ENCODE measurements at places on chromosomes 5 and 9.
A peak's percentile ranks its signal among the peaks of the same experiment; 100 is the strongest.

- no peak for DNase-seq
These were observed 1.1 kb downstream of the EPB41L4B start for GRCh38 chr9:109319626-109320241.

- peak; percentile 71 for DNase-seq
These were observed 1.9 kb upstream of the FST start for GRCh38 chr5:53478411-53479044.

DNA sequence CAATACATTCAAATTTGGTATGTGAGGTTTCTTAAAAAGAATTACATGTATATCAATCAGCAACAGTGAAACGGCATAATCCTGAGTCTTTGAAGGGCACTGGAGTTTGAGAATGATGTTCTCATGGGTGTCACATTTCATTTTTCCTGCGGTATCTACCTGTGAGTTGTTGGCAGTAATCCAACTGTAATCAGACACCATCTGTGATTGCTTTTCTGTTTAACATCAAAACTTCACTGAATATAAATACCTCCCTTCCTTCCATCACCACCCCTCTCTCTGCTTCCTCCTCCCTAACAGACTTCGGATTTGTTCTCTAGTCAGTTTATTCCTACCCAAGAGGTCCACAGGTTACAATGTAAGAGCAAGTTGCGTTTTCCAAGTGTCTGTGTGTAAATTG lies 275.2 kb upstream of the PCSK5 start:
- DNase-seq = no peak

GRCh38 chr5:165188556-165189175 lies 1683.2 kb downstream of the MAT2B start:
- DNase-seq = no peak

GRCh38 chr9:12954441-12954840 lies 179.6 kb downstream of the LURAP1L start:
- DNase-seq = no peak

- no peak for DNase-seq
These were observed 866.4 kb upstream of the C9orf72 start for GRCh38 chr9:28439688-28440087.

DNA sequence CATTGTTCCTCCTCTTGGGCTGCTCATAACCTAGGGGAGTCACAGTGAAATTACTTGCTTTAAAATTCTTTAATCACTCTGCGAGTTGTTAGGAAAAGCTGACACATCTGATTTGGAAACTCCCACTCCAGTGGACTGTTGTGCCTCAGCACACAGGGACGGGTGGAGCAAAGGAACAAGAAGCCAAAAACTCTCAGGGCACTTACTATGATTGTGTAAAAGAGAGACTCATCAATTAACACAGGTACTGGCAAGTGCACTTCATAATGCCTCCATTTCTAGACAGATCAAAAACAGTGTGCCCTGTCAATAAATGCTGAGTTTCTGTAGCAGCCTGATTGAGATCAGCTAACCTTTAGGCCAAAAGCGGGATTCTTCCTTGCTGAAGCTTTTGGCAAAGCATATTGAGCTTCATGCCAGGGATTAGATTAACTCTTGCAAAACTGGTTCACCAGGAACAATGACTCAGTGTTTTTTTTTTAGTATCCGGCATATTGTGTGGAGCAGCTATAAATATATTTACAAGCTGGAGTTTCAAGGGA lies 55.9 kb downstream of the TMC1 start:
- peak; percentile 88 for DNase-seq

- DNase-seq = no peak
These were observed 87.1 kb upstream of the PPP1R26 start for GRCh38 chr9:135392511-135392910.

DNA sequence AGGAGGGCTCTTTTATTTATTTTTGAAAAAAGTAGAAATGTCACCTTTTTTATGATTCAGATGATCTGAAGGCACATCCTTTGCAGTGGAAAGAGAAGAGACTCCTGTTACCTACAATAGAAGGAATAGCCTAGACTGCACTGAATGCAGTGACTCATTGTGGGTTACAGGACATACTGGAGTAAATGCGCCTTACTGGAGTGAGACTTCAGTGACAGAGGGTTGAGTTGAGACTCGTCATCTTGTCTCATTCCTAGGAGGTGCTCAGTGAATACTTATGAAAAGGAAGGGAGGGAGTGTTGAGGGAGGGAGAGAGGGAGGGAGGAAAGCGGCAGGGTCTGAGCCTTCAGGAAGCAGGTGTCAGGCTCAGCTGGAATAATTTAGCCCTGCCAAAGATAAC lies 25.2 kb downstream of the ANKRA2 start:
- peak; percentile 61 for DNase-seq

- DNase-seq = peak; percentile 88
These were observed 167.9 kb downstream of the AUH start for GRCh38 chr9:91193658-91194391.

DNA sequence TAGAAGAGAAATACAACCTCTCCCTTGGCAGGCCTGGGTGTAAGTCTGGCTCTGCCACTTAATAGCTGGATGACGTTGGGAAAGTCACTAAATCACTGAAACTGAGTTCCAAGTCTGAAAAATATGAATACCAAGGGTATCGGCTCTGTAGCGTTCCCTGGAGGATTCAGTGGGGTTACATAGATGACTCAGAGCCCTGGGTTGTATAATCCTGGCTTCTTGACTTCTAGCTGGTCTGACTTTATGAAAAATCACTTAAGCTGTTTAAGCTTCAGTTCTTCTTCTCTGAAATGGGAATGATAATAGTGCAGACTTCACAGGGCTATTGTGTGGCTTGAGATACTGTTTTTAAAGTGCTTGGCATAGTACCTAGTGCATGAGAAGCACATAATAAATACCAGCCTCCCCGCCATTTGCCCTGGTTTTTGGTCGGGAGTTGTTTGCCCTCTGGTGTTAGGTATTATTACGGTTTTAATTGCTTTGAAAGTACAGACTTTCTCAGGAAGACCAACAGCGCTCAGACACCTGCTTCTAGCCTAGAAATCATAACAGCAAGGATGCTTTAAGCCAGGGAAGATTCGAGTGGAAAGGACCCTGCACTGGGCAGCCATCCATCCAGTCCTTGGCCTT lies 43.0 kb downstream of the CYFIP2 start:
- peak; percentile 64 for DNase-seq

- peak; percentile 14 for DNase-seq
These were observed 548 bp downstream of the CEP120 start for GRCh38 chr5:123422433-123423277.

- DNase-seq = peak; percentile 46
These were observed 21.0 kb upstream of the CDKN2B start for GRCh38 chr9:22030101-22030598.

DNA sequence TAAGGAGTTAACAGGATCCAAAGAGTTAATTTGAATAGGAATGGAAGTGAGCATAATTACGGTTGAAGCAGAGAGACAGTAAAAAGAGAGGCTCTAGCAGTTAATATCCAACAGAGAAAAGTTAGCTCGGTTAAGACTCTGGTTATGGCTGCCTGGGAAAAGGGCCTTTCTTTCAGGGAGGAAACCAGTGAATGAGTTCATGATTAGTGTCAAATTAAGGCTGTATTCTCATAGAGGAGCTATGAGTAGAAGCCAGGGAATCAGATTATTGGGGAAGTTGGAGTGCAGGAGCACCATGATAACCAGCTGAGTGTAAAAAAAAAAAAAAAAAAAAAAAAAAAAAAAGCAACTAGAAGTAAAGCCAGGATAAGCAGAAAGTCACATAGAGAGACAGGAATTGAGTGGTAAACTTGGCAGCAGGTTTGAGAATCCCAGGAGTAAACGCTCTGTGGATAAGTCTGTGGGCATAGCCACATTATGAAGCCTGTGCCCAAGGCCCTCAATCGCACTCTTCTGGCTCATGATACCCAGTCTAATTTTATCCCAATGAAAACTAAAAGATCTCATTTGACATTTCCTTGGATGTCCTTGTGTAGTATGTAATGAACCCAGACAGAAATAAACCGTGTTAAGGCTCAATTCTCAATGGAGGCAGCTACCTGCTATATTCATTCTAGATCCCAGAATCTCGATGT lies 372.6 kb upstream of the MPDZ start:
- no peak for DNase-seq

- DNase-seq = peak; percentile 17
These were observed 1.6 kb upstream of the OXCT1 start for GRCh38 chr5:41871852-41872251.

DNA sequence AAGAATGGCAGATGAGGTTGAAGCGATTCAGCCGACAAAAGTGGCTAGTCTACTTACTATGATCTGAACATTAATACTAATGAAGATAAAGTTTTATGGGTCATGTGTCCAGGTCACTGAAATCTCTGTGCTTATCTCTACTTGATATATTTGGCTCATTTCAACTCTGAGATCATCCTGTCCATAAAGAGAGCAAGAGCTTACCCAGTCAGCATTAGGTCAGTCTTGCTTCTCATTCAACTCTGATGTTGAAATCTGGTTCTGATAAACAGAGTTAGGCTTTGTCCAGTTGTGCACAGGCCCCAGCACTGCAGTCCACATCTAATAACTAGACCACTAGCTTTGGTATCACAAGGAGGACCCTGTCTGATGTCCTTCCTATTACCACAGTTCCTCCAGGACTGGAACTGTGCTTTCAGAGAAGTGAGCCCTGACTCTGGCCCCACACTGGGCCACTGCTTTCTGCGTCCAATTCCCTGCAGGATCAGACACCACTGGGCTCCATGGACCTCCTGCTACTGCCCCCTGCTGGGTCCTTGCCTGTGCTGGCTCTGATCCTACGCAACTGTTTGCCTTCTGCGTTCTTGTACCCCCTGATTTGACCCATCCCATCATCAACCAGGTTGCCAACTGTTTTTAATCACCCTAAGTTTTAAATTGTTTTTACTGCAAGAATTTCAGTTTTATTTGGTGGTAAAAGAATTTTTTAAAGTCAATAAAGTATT lies 23.7 kb upstream of the FAM120A start:
- no peak for DNase-seq

- DNase-seq = peak; percentile 18
These were observed 2011.0 kb upstream of the NUDT12 start for GRCh38 chr5:105573575-105573974.

DNA sequence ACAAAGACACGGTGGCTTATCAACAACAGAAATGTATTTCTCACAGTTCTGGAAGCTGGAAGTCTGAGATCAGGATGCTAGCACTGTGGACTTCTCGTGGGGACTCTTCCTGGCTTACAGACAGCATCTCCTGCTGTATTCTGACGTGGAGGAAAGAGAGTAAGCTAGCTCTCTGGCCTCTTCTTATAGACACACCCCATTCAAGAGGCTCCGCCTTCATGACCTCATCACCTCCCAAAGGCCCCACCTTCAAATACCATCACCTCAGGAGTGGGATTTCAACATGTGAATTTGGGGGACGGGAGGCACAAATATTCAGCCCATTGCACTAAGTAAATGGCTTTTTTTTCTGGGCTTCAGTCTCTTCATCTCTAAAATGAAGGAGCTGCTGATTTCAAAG lies 27.6 kb downstream of the KCNMB1 start:
- DNase-seq = no peak

- DNase-seq = no peak
These were observed 54.9 kb downstream of the FGF18 start for GRCh38 chr5:171474230-171474813.

DNA sequence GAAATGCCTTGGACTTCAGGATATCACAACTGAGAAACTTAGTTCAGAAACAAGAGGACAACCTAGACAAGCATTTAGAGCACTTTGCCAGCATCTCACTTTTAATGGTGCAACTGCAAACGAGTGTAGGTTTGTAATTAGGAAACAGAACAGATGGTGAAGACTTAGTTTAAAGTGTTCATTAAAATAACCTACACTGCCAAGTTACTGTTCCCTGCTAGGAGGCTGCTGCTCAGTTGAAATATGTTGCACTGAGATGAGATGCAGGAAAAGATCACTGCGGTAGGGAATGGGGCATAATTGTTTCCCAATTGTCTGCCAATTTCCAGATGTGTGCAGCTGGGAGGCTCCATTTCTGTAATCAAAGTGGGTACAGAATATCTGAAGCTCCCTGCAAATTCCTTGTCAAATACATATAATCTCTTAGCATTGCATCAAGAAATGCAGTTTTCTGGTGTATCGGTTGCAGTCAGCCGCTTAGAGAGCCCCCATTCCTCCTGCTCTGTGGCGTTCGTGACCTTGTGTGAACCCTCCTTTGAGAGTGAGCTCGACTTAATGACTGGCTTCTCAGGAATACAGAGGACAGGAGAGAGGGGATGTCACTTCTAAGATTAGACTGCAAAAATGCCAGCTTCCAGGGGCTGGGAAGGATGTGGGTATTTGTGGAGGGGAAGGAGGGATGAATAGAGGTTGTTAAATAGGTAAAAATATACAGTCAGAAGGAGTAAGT lies 448.9 kb downstream of the MED10 start:
- no peak for DNase-seq

- peak; percentile 22 for DNase-seq
These were observed 318.8 kb downstream of the ACTL7B start for GRCh38 chr9:108536836-108537601.

- no peak for DNase-seq
These were observed 89.4 kb upstream of the SH3PXD2B start for GRCh38 chr5:172543484-172544298.

- peak; percentile 95 for DNase-seq
These were observed 3.8 kb downstream of the NDST1 start for GRCh38 chr5:150511578-150512367.

- DNase-seq = no peak
These were observed 862.1 kb downstream of the PTPRD start for GRCh38 chr9:9750719-9751118.

GRCh38 chr9:35553670-35554543 lies 51.2 kb upstream of the TESK1 start:
- DNase-seq = peak; percentile 84

DNA sequence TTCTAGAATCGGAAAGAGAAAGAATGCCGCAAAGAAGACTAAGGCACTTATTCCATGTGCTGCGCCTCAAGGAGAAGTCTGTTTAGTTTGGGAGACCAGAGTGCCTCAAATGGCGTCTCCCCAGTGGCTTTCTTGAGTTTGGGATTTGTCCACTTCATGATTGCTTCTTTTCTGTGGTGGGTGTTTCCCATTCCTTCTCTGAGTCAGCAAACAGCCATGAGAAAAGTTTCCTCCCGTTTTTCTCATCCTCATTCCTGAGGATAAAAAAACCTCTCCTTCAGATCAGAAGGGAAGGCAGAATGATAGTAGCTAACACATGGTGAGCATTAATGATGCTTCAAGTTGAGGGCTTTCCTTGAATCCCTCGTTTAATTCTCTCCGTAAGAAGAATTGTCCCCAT lies 275.9 kb upstream of the WWC1 start:
- peak; percentile 85 for DNase-seq
